ENCODE measurements at places on chromosomes 2 and 18. TPM values are rescaled to one million over a fixed set of nuclear protein-coding genes. Genes with fewer than 3 reads are reported as not detected.

CD28 gene
- not detected for total RNA-seq

FNDC4 gene
- total RNA-seq: 15.6 TPM

LYPD6 gene
- 4.4 TPM for total RNA-seq

PAIP2B gene
- 1.6 TPM for total RNA-seq

KLHL30 gene
- not detected for total RNA-seq

MOGAT1 gene
- not detected for total RNA-seq

SOWAHC gene
- total RNA-seq: 16.3 TPM

NEURL3 gene
- total RNA-seq: not detected

REEP1 gene
- 0.11 TPM for total RNA-seq

ANKRD30B gene
- 0.55 TPM for total RNA-seq

ICOS gene
- total RNA-seq: not detected

ACKR3 gene
- total RNA-seq: not detected

NEU4 gene
- not detected for total RNA-seq

MARCO gene
- not detected for total RNA-seq

FAM237A gene
- total RNA-seq: not detected

LONRF2 gene
- total RNA-seq: 7.6 TPM

BCL2 gene
- 2.7 TPM for total RNA-seq

GALNT5 gene
- total RNA-seq: 7.2 TPM

ONECUT2 gene
- total RNA-seq: under 0.01 TPM

SLC20A1 gene
- 122 TPM for total RNA-seq

NYAP2 gene
- not detected for total RNA-seq

All from uterine smooth muscle cell (primary cell).